ENCODE measurements at places on chromosomes 5 and 9.

DNA sequence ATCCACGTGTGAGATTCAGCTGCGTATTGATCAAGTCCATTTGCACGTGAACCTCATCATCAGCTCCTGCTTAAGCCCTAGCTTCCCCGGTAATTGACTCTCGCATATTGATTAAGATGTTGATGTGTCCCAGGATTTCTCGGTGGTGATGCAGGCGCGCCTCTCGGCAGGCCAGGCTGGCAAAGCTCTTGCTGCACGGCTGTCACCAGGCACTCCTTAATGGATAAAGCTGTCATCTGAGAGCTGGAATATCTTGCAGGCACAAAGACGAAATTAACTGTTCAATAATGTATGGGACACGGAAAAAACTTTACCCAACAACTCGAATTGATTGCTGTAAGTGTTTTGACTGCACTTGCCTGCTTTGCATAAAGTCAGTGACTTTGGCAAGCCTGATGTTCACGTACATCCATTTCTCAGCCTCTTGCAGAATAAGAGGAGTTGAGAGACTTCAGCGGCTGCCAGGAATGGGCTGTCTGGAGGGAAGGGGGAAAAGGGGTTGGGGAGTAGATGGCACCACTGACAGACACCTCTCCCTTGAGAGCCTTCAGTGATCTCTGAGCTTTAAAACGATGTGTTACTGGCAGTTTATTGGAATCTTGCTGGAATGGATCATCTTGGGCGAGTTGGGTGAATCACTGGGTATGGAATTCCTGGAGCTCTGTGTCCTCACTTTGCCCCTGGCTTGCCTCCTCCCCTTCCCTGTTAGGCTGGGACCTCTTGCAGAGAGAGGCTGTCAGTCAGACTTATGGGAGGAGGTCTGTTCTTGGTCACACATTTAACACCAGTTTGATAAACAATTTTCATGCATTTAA lies 650.3 kb downstream of the CCDC171 start:
- no peak for DNase-seq

DNA sequence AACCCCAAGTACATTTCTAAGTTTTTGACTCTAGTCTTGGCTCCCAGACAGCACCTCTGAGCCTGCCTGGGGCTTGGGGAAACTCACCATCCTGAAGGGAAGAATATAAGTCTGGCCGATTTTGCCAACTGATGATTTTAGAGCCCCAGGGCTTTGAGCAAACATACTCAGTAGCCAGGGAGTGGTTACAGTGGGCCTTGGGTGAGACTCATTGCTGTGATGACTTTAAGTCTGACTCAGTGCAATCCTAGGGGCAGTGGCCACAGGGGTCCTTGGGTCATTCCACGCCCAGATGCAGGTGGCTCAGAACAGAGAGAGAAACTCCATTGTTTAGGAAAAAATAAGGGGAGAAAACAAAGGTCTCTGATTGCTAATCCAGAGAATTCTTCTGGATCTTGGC lies 312.0 kb upstream of the EDIL3 start:
- DNase-seq = no peak

- DNase-seq = peak; percentile 20
Observed at GRCh38 chr5:55935371-55935770, 59.4 kb downstream of the IL6ST start.

- DNase-seq = no peak
Observed at GRCh38 chr5:60829490-60830266, 14.4 kb downstream of the ELOVL7 start.

DNA sequence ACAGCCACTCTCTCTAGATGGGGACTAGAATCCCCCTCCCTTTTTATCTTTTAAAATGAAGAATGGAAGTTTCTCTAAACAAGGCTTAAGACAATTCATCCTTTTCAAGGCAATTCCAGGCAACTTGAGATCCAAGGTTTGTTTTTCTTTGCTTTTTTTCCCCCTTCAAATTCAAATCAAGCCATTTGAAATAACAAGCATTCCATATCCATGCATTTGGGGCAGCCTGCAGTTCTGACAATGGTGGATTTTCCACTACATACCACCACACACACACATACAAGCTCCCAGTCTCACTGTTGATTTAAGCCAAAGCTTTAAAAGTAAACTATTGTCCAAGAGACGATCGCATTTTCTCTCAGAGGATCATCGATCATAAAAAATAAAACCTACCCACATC lies 424 bp downstream of the INSYN2B start:
- no peak for DNase-seq

GRCh38 chr5:72644296-72644695 lies 137.1 kb upstream of the ZNF366 start:
- no peak for DNase-seq

- peak; percentile 37 for DNase-seq
Observed at GRCh38 chr9:129026442-129027223, 1.5 kb downstream of the SH3GLB2 start.

- DNase-seq = no peak
Observed at GRCh38 chr5:137273511-137273910, 225.6 kb downstream of the SPOCK1 start.

GRCh38 chr9:97387504-97387886 lies 24.4 kb upstream of the TDRD7 start:
- DNase-seq = no peak

DNA sequence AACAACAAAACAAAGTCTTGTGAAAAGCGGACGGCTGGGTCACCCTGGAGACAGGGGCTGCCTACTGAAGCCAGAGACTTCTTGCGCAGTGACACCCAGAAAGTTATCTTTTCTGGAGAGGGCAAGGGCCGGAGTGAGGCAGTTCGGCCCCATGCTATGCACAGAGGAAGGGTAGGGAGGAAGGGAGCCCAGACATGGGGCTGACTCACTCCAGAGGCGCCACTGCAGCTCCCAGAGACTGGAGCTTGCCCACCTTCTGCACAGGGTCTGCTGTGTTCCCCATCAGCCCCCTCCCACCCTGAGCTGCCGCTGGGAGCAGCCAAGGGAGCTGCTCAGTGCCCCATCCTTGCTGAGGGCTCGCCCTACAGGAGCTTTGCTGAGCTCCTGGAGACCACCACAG lies 13.3 kb downstream of the SLC6A3 start:
- DNase-seq = no peak

DNA sequence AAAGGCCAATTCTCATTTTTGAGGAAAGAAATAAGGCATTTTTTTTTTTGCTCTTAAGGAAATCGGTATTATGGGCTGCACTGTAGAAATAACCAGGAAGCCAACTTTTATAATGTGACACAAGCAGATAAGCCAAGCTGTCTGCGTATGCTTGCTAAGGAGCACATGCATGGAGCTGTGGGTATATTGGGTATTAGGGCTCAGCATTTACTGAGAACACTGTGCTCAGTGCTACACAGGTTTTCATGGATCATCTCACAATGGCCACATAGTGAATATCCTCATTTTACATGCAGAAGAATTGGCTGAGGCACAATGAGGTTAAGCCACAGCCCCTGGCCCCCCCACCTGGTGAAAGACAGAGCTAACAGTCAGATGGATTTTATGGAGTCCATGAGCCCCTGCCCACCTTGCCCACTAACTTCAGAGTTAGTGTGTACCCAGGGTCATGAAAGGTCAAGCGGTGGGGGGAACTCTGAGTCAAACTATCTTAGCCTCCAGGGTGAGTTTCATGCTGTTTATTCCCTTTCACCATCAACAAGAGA lies 204.8 kb downstream of the SPATA31A6 start:
- no peak for DNase-seq

DNA sequence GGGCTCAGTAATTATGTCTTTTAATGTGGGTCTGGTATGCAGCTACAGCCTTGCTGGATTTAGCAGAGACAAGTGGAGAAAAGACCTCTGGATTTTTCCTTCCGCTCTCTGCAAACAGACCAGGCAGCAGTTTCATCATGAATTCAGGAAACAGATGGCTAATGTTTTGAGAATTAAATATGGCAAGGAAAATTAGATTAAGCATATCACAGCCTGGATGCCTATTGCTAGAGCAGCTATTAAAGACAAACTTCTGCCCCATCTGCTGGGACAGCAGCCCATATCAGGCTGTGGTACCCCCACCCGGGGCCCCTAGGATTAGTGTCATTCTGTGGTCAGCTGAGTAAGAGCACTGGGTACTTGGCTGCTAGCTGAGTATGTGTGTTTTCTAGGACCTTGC lies 6.2 kb downstream of the SKP2 start:
- no peak for DNase-seq

DNA sequence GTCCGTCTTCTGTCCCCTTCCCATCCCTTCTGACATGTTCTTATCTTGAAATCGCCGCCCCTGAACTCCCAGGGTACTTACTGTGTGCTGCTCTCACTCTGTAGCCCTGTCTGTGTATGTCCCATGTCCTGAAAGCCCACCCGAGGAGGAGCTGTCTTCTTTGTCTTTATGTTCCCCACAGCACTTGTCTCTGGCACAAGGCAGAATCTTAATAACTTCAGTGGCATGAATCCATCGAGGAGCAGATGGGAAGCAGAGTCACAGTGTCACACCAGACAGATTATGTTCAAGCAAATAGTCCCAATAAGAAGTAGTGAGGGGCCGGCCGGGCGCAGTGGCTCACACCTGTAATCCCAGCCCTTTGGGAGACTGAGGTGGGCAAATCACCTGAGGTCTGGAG lies 29.7 kb upstream of the LTC4S start:
- no peak for DNase-seq

DNA sequence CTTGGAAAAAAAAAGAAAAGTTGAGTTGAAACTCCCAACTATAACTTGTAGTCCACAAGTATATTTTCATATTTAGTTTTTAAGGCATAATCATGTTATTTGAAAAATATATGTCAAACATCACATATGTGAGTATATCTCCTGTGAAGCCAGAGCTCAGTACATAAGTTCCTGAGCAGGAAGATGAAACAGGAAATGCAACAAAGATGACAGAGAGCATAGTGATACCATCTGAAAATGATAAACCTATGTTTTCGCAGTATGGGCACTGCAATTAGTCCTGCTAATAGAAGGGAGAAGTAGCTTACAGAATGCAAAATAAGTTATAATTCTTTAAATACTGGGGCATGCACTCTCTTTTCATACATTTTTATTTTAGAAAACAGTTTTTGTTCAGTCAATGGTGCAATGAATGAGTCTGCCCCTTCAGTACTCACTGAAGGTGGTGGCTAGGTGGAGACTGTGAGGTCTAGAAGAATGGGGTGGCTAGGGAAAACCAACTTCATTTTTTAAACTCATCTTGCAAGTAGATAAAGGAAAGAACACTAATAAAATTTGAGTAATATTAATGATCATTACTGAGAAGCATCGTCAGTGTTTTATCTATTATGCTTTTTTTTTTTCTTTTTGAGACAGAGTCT lies 54.1 kb upstream of the FYB1 start:
- no peak for DNase-seq

DNA sequence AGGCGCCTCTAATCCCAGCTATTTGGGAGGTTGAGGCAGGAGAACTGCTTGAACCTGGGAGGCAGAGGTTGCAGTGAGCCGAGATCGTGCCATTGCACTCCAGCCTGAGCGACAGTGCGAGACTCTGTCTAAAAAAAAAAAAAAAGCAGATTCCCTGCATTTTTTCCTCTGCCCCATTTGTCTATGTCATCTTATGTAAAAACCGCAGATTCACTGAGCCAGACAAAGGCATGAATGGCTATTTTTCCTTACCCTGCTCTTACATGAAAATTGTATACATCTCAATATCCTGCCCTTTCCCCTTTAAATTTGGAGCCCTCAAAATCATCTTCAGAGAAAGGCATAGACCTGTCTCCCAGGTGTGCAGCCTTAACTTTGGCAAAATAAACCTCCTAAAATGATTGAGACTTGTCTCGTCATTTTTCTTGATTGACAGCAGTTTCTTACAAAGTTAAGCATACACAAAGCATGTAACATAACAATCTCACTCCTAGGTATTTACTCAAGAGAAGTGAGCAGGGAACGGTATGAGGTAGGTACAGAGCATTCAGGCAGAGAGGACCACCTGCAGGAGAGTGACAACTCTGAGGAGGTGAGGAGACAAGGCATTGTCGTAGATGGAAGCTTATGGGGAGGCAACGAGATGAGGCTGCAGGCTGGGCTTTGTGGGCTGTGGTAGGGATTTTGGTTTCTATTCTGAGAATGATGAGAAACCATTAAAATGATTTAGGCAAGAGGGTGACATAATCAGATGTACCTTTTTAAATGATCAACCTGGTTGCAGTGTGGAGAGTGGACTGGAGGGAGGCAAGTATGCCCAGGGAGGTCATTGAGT lies 65.7 kb upstream of the IL6ST start:
- no peak for DNase-seq

DNA sequence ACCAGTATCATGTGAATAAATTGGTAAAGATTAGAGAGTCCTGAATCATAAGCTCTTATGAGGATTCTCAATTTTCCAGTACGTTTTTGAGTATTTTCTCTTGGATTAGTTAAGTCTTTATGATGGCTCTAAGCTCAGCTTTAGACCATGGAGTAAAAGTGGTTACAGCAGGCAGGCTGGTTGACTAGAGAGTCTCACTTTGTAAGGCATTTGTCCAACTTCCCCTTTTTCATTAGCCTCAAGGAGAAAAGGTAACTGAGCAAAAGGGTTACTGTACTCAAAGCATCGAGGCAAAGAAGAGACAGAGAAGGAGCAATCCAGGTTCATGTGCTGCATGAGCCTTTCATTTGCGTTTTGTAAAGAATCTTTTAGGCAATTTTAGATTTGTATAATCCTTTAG lies 8.5 kb downstream of the NOP16 start:
- no peak for DNase-seq

DNA sequence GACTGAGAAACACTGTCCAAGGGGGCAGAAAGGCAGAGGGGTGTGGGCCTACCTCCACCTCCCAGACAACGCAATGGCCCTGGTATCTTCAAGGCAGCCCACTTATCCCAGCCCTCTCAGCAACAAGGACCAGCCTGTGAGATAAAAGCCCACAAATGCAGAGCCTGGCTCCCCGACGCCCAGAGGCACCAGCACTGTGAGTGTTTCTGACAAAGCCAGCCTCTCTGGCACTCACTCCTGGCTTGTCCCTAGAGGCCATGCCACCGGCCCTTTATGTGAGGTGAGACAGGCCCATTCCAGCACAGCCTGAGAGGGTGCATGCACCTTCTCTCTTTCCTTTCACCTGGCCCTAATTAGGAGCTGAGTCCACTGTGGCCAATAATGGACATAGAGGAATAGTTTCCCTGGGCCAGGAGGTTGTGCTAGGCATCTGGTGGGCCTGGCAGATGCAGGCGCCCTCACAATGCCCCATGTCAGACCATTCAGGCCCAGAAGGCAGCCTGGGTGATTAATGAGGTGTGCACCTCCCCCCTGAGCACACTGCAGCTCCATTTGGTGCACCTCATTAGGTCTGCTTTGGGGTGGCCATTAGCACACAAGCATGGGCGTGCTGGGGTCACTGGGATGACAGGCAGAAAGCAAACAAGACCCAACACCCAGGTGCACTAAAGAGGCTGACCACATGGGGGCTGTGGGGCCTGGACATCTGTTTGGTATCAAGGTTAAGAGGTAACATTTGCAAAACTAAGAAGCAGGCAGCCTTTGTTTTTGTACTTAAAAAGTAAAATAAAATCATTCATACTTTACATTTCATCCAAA lies 176.0 kb downstream of the MED10 start:
- DNase-seq = no peak

GRCh38 chr5:42908086-42908485 lies 96.4 kb upstream of the SELENOP start:
- DNase-seq = no peak

GRCh38 chr5:127064253-127064840 lies 9.0 kb downstream of the C5orf63 start:
- no peak for DNase-seq

Measured in pons (tissue), 1 donor.